ENCODE measurements at places on chromosomes 12 and 14.

GRCh38 chr14:97052001-97052400 is 254.8 kb downstream of the VRK1 start:
- DNase-seq, result no peak

DNA sequence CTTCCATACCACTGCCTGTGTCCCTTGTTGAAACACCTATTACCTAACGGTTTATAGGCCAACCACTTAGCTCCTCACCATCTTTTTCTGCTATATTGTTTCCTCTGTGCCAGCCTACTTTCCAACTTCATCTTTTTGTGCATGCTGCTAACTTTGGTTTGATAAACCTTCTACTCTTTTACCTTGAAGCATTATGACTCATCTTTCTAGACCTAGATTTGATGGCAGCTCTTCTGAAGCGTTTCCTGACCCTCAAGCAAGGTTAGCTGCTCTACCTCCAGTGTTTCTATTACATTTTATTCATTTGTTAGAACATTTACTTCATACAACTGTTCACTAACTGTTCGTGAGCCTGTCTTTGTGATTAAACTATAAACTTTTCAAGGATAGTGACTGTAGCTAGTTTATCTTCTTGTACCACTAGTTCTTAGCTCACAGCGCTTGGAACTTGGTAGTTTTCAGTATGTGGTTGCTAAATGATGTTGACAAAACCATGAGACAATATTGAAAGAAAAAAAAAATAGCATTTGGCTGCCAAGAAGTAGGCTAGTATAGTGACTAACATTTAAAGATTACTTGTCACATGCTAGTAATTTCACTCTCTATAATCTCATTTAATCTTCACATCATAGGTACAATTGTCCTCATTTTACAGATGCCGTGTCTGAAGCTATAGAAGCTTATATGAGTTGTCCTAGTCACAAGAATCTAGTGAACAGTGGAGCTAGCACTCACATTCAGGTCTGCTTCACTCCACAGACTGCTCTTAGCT is 79.5 kb downstream of the APAF1 start:
- no peak for DNase-seq

GRCh38 chr14:89635615-89636014 is 218.6 kb upstream of the FOXN3 start:
- no peak for DNase-seq

DNA sequence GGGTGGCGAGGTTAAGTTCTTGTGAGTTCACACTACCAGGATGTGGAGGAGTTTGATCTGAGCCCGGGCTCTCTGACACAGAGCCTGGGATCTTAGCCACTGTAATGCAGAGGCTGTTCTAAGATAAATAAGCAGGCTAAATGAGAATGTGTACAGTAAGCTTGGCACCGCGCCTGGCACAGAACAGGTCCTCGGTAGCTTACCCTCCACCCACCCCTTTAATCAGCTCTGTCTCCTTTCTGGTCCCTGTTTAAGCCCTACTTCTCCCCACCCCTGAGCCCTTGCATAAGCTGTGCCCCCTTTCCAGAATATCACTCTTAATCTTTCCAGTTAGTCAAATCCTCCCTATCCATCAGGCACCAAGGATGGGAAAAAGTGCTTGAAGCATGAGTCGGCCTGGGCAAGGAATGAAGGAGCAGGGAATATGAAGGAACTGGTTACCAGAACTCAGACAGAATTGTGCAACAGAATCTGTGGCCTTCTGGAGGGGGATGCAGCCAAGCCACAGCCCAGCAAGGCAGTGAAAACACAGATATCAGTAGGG is 32.8 kb upstream of the CMKLR1 start:
- no peak for DNase-seq

- DNase-seq, result no peak
These were observed 32.3 kb downstream of the DDX51 start for GRCh38 chr12:132111654-132112304.

DNA sequence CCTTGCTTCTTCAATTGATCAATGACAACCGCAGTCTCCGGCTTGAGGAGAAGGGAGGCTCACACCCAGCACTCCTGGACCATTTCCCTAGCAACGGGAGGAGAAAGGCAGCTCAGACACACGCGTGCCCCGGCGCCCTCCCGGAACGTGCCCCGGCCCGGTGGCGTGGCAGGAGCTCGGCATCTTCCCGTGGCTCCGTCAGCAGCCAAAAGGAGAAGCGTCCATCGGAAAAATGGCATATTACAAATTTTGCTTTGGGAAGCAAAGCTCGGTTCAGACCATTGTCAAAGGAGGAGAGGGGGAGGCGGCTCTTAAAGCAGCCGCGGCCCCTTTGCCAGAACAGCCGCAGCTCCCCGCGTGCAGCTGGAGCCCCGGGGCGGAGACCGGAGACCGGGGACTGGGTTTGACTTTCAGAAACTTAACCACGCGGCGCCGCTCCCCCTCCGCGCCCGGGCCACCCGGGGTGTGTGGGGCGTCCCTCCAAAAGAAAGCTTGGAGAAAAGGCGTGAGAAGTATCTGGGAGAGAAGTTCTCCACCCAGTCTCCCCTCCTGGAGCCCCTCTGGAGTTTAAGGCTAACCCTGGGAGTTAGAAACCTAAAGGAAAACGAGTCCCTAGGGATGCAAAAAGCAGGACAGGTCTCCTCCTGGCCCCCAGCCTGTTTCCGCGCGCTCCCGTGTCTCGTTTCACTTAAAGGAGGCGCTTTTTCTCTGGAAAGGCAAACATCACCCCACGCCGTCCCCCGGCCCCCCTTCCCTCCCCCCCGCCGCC is 545 bp downstream of the PPFIA2 start:
- DNase-seq, result peak; percentile 16

- DNase-seq, result no peak
These were observed 1.6 kb upstream of the NDRG2 start for GRCh38 chr14:21026274-21026987.

DNA sequence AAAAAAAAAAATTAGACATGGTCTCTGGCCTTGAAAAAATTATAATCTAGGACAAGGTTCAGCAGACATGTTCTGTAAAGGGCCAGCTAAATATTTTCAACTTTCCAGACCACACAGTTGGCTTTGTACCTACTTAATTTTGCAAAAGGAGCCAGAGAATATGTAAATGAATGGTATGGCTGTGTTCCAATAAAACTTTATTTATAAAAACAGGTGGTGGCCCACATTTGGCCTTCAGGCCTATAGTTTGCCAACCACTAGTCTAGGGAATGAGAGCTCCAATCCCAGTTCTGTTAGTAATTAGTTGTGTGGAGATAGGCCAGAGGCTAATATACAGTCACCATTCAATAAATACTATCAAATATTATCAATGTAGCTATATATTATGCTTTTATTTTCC is 29.3 kb upstream of the PWP1 start:
- DNase-seq, result no peak

DNA sequence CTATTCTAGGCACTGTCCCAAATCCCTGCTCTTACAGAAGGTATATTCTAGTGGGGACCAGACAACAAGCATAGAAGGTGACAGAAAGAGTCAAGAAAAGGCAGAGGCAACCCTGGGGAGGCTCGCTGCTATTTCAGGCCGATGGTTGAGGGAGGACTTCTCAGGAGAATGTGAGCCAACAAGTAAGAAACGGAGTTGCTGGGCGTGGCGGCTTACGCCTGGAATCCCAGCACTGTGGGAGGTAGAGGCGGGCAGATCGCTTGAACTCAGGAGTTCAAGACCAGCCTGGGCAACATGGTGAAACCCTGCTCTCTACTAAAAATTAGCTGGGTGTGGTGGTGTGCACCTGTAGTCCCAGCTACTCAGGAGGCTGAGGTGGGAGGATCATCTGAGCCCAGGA is 4.7 kb upstream of the GOLGA3 start:
- no peak for DNase-seq

DNA sequence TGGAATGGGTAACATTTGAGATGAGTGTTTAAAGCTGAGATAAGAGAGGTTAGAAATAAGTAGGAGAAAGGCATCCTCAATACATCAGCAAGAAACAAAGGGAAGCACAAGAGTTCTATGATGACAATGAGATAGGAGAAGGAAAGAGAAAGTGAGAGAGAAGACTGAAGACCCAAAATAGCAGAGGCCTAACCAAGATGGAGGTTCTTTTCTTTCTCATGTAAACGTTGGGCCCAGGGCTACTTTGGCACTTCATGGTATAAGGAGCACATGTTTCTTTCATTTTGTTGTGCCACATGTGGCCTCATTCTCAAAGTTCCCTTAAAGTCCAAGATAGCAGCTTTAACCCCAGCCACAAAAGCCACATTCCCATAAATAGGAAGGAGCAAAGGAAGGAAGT is 120.5 kb upstream of the RMST start:
- DNase-seq, result no peak

DNA sequence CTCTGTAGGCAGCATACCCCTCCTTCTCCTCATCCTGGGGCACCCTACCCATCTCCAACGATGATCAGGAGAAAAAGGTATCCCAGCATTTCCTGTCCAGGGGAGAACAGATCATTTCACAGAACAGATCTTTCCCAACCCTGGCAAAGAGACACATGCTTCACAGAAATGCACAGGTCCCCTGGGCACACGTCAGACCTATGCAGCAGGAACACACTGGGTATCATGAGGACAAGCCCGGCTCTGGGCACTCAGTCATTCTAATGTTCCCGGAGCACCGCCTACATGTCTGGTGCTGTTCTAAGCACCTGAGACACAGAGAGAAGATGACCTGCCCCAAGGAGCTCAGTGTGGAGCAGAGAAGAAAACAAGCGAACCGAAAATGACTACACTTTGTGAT is 56.2 kb downstream of the ACTN1 start:
- DNase-seq, result no peak

DNA sequence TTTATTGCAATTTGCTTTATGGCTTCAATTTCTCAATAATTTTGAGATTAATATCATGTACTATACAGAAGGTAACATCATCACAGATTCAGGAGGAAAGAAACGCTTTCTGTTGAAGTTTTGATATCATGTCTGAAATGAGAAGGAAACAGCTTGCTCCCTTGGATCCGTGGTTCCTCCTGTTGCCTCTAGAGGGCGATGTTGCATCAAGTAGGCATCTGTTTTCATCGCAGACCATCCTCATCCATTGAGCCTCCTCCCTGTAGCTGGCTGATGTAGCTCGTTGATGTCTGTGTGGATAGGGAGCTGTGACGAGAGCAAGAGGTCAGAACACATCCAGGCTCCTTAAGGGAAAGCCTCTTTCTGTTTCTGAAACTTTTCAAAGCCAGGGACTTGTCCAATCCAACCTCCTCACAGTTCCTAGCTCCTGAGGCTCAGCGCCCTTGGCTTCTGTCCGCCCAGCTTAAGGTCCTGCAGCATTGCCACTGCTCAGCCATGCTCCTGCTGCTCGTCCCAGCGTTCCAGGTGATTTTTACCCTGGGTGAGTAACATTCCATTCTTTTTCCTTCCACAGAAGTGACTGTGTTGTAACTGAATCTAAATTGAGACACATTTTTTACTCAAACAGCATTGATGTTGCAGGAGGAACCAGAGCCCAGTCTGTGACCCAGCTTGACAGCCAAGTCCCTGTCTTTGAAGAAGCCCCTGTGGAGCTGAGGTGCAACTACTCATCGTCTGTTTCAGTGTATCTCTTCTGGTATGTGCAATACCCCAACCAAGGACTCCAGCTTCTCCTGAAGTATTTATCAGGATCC is 304.8 kb upstream of the OR4E1 start:
- peak; percentile 58 for DNase-seq

GRCh38 chr12:45343269-45344051 is 127.6 kb downstream of the ANO6 start:
- no peak for DNase-seq

GRCh38 chr12:106429043-106429552 is 71.5 kb downstream of the POLR3B start:
- no peak for DNase-seq

DNA sequence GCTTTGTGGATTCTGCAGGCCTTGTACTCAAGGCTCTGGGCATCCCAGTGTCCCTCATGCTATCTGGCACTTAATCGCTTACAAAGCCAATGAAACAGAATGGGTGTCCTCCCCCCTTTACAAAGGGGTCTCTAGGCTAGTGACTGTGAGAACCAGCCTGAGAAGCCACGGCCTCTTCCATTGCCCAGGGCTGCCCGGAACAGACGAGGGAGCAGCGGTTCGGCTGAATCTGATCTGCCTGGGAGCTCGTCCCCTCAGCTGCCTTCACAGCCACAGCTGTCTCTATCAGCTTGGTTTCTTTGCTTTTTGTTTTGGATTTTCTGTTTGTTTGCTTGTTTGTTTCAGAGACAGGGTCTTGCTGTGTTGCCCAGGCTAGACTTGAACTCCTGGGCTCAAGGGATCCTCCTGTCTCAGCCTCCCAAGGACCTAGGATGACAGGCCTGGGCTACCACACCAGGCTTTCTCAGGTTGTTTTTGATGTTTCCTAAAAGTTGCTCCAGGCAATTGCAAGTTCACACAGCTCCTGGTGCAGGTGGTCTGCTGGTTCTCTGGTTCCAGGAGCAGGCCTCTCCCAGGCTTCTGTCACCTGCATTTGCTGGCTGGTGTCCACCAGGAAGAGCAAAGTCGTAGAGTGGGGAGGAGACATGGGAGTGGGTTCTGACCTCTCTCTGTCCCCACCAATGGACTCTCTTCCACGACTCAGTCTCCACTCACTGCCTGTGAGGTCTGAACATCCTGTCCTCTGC is 10.9 kb upstream of the RIN3 start:
- DNase-seq, result no peak

DNA sequence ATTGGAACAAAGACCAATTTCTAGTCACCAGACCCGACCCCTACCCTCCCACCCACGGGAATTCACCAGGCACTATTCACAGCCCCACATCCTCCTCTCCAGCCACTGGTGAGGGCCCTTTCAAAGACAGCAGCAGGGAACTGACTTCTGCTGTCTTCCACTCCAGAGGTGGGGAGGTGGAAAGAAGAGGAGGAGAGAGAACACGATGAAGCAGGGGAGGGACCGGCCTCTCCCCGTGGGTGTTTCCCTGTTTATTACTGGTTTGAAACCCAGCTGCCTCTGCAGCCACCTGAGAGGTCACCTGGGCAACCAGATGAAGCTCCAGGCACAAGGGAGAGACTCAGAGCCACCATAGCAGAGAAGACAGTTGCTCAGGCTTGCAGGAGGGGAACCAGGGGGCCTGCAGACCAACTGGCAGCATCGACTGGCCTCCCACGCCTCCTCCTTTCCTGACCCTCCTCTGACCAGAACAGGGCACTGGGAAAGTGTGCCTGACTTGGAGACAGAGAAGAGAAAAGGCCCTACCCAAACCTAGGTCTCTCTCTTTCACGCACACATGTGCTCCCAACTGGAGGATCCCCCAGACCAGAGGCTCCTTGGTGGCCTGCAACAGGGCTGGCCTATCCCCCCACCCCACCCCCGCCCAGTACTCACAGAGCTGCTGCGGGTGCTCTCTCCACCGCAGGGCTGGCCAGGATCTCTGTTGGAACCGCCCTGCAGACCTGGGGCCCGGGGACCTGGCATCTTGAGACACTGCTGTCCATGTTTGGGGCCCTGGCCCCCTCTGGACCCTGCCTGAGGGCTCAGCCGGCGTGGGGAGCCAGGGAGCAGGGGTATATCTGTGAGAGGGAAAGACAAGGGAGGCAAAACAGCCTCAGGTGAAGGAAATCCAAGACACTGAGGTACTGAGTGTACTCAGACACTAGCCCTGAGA is 22.8 kb downstream of the ANO2 start:
- DNase-seq, result no peak

- no peak for DNase-seq
These were observed 429.7 kb downstream of the C12orf50 start for GRCh38 chr12:87599459-87599858.

- DNase-seq, result no peak
These were observed 6.7 kb upstream of the CLEC7A start for GRCh38 chr12:10136637-10137205.
